OCI-M1 (cell line): ENCODE measurements at places on chromosomes 6 and 20.

GRCh38 chr6:113809826-113810225, 47.3 kb upstream of the MARCKS start:
- peak; percentile 38 for DNase-seq

DNA sequence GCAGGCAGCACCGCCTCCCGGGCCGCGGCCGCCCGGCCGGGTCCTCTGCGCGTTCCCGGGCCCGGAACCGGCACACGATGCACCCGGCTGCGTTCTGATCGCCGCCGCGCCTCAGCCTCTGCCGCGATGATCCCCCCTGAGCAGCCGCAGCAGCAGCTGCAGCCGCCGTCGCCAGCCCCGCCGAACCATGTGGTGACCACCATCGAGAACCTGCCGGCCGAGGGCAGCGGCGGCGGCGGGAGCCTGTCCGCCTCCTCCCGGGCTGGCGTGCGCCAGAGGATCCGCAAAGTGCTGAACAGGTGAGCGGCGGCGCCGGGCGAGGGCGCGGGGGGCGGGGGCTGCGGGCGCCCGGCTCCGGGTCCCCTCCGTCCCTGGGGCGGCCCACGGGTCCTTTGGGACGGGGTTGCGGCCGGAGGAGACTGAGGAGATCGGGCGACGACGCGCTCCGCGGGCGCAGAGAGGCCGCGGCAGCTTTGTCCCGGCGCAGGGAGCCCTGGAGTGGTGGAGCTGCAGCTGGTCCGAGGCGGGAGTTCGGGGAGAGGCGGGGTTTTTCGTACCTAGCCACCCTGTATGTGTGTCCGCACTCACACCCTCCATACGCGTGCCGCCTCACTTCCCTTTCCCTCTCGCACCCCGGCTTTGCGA, 659 bp downstream of the SLC35F1 start:
- DNase-seq, result no peak

- DNase-seq, result peak; percentile 95
Observed at GRCh38 chr6:11392778-11393507, 144.6 kb upstream of the TMEM170B start.

DNA sequence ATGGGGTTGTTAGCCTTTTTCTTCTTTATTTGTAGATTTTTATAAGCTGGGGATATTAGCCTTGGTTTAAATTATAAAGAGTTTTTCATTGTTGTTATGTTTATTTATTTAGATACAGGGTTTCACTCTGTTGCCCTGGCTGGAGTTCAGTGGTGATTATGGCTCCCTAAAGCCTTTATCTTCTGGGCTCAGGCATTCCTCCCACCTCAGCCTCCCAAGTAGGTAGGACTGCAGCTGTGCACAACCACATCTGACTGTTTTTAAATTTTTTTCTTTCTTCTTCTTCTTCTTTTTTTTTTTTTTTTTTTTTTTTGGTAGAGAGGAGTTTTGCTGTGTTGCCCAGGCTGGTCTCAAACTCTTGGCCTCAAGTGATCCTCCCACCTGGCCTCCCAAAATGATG, 80.9 kb downstream of the UBE3D start:
- DNase-seq, result peak; percentile 86

GRCh38 chr6:141492521-141493284, 640.0 kb upstream of the GJE1 start:
- no peak for DNase-seq

- DNase-seq, result no peak
Observed at GRCh38 chr6:98433325-98434056, 400.9 kb upstream of the POU3F2 start.

GRCh38 chr6:118968416-118968815, 33.5 kb upstream of the MCM9 start:
- peak; percentile 81 for DNase-seq

- DNase-seq, result no peak
Observed at GRCh38 chr20:51597389-51598231, 55.1 kb upstream of the NFATC2 start.

DNA sequence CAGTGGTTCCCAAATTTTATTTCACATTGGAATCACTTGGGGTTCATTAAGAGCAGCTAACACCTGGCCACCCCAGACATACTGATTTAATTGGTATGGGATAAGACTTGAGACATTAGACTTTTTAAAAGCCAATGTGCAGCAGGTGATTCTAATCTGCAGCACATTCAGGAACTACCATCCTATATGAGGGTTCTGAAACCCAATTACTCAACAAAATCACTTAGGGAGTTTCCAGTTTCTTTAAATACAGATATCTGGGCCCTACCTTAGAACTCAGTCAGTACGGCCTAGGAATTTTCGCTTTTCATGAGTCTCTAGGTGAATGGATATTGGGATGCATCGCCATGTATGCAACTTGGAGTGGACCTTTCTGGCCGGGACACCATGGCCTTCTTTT, 24.0 kb upstream of the L3MBTL3 start:
- no peak for DNase-seq

DNA sequence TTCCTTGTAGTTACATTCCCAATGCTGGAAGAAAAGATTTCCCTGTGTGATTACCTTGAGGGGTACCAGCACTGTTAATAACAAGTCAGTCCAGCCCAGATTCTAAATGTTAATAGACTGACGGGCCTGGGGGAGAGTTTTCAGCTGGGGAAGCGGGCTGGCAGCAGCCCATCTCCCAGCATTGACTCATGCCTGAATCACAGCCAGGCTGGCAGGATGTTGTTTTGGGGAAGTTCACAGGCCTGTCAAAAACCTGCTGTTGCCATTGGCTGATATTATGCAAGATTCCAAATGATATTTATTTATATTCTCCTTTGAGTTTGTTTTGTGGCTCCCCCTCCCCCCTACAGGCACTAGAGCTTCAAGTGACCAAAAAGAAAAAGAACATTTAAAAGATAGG, 213.9 kb upstream of the CNR1 start:
- DNase-seq, result peak; percentile 41

- DNase-seq, result peak; percentile 97
Observed at GRCh38 chr6:28985462-28986164, 19.5 kb downstream of the ZNF311 start.

DNA sequence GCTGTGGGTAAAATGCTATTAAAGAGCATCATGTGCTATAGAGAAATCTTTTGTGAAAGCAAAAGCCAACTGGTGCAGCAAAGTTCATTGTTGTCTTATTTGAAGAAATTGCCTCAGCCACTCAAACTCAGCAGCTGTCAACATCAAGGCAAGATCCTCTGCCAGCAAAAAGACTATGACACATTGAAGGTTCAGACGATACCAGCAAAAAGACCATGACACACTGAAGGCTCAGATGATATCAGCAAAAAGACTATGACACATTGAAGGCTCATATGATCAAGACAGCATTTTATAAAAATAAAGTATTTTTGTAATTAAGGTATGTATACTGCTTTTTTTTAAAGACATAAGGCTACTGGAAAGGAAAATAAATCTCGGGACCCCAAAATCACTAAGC, 118.4 kb upstream of the RUNX2 start:
- no peak for DNase-seq

DNA sequence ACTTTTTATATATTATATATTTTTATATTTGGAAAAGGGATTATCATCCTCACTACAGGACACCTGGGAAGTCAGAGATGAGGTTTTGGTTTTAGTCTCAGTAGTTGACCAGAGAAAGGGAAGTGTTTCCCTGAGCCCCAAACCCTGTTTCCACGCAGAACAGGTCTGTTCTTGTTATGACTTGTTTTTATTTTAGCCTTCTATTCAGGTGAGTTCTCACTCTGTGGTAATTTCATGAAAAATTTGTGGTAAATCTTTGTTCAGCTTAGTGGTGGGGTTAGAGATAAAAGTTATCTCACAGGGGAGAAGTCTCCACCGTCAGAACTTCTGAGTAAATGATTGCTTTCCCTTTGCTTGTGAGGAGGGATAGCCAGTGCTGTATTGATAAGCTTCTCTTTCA, 224.9 kb downstream of the FARS2 start:
- no peak for DNase-seq

DNA sequence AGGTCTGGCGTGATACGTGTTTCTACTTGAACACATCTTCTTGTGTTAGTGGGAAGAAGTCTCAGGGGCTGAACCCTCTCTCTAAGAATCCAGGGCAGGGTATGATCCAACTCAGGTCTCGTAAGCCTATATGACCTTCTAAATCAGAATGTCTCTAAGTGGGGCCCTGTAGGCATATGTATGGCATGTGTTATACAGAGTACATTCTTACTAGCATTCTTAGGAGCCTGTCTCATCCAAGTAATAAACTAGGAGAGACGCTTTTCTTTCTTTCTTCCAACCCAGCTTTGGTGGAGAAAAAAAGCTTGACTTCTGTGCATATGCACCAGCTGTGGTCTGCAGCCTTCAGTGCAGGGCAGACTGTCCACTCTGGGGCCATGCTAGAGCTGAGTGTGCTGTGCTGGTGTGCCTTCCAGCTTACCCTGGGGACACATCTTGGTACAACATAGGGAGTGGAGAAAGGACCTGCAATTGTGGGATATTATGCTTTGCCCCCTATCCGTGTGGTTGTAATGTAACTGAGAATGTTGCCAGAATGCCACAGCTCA, 47.3 kb downstream of the L3MBTL3 start:
- no peak for DNase-seq

- peak; percentile 48 for DNase-seq
Observed at GRCh38 chr20:33811776-33812151, 616 bp downstream of the CHMP4B start.

GRCh38 chr6:11908436-11909105, 103.5 kb upstream of the HIVEP1 start:
- no peak for DNase-seq

- DNase-seq, result no peak
Observed at GRCh38 chr6:110951008-110951407, 7.5 kb upstream of the GTF3C6 start.

DNA sequence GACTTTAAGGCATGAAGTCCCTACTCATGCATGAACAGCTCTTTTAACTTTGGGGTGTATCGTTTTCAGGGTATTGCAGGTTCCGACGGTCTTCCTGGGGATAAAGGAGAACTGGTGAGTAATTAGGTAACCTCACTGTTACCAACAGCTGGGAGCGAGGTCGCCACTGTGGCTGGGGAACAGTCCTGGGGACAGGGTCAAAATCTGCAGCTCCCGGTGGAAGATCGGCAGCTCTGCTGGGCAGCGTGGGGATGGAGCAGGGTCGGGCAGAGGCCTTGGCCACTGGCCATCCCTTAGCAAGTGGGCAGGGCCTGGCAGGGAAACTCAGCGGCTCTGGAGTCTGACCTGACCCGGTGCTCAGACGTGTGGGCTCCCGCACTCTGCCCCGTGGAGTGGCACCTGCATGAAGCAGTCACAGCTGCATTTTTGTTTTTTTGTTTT, 16.1 kb downstream of the COL9A3 start:
- no peak for DNase-seq

- no peak for DNase-seq
Observed at GRCh38 chr6:96853083-96853482, 15.8 kb upstream of the GPR63 start.

DNA sequence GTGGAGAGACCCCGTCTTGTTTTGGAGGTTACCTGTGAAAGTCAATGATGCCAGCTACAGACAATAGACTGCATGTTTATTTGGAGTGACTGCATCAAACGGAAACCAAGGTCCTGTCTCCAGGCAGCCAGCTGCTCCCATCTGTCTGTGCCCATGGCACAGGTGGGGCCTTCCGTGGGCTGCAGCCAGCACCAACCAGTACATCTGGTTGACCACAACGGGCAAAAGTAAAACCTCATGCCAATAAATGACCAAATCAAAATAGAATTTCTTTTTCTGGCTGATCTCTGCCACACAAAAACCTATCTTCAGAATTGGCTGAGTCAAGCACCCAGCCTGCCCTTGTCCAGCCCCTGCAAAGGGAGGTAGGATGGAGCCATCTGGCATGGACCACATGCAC, 33.5 kb downstream of the DLL1 start:
- DNase-seq, result no peak

DNA sequence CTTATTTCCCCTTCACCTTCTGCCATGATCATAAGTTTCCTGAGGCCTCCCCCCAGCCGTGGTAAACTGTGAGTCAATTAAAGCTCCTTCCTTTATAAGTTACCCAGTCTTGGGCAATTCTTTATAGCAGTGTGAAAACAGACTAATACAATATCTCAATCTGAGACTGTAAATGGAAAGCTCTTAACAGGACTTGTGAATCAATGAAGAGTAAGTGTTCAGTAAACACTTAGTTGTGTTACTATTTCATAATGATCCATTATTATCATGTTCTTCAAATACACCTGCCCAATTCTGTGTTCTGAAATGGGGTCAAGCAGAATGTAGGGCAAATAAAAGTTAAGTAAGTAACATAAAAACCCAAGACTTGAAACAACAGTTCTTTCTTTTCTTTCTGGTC, 266.2 kb downstream of the TENT5A start:
- DNase-seq, result no peak

DNA sequence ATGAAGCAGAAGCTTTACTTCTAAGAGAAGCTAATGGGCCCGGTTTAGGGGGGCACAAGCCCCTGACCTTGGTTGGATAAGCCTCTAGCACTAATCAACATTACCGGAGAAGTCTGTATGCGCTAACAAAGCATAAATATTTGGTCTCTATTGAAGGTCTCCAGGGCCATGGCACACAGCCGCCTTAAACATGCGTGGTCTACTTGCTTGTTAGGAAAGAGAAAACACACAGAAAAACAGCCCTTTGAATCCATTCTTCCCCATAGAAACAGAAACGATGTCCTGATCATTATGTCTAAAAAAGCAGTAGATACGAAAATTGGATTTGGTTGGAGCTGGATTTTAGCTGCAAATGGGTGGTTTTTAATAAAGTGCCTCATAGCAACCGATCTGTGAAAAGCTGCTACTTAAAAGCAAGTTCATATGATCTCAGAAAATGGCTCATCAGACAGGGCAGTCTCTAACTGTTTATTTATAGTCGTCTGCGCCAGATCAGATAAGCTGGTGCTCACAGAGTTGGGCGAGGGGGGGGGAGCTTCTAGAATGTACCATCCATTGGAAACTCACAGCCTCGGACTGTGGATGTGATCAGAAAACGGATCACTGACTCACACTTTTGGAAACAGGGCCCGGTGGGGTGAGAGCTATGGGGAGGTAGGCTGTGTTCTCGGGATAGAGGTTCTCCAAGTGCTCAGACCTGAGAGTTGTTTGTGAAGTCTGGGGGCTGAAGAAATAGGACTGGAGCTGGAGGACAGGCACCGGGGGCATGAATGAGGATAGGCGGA, 35.3 kb upstream of the APCDD1L start:
- DNase-seq, result no peak

DNA sequence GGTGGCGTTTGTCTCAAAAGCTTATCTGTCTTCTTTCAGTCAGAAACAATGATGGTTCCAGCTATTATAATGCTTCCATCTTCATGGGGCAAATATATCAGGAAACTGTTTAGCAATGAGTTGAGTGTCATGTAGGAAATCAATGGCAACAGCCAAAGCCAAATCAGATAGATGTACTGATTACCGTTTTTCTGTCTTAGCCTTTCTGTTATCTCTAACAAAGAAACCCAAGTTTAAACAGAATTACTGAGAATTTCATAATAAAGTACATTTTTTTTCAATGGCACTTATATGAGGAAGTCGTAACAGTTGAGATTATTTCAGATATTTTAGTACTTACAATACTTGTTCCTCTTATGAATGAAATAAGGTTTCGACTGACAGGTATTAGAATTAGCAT, 1.2 kb downstream of the NOX3 start:
- peak; percentile 50 for DNase-seq
